ENCODE measurements at places on chromosomes 13 and 19.

DNA sequence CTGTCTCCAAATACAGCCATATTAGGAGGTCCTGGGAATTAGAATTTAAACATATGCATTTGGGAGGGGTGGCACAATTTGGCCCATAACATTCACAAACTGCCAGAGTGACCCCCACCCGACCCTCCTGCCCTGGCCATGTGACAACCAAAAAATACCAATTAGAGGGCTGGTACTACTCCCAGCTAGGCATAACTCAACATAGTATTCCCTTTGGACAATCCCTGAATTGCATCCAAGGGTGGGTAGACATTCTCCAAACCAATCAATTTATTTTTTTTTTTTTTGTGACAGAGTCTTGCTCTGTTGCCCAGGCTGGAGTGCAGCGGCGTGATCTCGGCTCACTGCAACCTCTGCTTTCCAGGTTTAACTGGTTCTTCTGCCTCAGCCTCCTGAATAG lies 29.8 kb downstream of the CLEC17A start:
- H3K27ac ChIP-seq, result no peak overlapping the region
- H3K27me3 ChIP-seq, result no peaks in the 10 kb centered on the region
- H3K36me3 ChIP-seq, result no peaks in the 10 kb centered on the region
- no peak overlapping the region for H3K4me3 ChIP-seq
- H3K4me1 ChIP-seq, result no peaks in the 10 kb centered on the region

GRCh38 chr19:28201462-28201943 lies 1011.4 kb downstream of the UQCRFS1 start:
- no peaks in the 10 kb centered on the region for H3K4me1 ChIP-seq
- no peak overlapping the region for H3K4me3 ChIP-seq
- DNase-seq, result no peak
- H3K27me3 ChIP-seq, result no peaks in the 10 kb centered on the region
- no peak overlapping the region for H3K27ac ChIP-seq
- H3K36me3 ChIP-seq, result no peaks in the 10 kb centered on the region

DNA sequence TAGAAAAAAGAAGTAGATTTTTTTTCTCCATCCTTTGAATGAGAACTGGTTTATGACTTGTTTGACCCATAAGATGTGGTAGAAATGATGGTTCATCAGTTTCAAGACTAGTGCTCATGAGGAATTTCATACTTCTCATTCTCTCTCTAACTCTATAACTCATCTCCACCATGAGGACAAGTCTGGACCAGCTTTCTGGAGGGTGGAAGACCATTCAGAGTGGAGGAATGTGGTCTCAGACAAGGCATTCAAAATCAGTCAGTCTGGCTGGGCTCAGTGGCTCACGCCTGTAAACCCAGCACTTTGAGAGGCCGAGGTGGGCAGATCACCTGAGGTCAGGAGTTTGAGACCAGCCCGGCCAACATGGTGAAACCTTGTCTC lies 3.5 kb upstream of the EID2 start:
- no peak overlapping the region for H3K4me3 ChIP-seq
- no peak overlapping the region for H3K27ac ChIP-seq
- no peaks in the 10 kb centered on the region for H3K27me3 ChIP-seq

DNA sequence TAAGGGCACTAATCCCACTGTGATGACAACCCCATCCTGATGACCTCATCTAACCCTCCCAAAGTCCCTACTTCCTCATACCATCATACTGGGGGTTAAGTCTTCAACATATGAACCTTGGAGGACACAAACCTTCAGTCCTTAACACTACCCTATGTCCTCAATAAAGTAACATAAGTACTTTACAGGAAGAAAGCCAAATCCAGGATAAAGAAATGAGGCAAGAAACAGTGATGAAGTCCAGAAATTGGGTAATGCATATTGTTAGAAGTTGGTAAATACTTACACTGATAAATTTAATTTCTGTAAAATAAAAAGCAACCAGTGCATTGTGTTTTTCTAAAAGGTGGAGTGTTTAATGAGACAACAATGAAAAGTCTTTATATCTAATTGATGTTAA lies 284.8 kb upstream of the SOX21 start:
- no peaks in the 10 kb centered on the region for H3K27me3 ChIP-seq
- no peak for DNase-seq
- no peak overlapping the region for H3K4me3 ChIP-seq

GRCh38 chr19:5131031-5131505 lies 162.2 kb downstream of the KDM4B start:
- peak overlapping the region; percentile 56 for H3K27ac ChIP-seq
- H3K36me3 ChIP-seq, result no peaks in the 10 kb centered on the region
- peaks cover 11% of the 10 kb centered on the region for H3K4me1 ChIP-seq
- DNase-seq, result no peak

DNA sequence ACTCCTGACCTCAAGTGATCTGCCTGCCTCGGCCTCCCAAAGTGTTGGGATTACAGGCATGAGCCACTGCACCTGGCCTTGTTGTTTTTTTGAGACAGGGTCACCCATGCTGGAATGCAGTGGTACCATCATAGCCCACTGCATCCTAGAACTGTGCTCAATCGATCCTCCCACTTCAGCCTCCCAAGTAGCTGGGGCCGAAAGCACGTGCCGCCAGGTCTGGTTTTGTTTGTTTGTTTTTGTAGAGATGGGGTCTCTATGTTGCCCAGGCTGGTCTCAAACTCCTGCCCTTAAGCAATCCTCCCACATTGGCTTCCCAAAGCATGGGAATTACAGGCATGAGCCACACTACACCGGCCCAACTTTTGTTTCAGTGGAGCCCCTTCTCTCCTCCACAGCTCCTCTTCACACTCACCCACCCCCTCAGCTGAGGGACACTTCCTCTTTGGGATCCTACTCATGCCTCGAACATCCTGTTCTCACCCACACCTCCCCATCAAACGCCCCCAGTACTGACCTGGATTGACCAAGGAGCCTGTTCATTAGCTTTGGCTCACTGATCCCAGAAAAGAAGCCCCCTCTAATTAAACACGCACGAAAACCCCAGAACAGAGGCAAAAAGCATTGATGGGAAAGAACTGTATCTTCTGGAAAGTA lies 12.8 kb upstream of the CERS4 start:
- H3K4me1 ChIP-seq, result no peaks in the 10 kb centered on the region
- no peak overlapping the region for H3K4me3 ChIP-seq
- H3K27me3 ChIP-seq, result no peaks in the 10 kb centered on the region

DNA sequence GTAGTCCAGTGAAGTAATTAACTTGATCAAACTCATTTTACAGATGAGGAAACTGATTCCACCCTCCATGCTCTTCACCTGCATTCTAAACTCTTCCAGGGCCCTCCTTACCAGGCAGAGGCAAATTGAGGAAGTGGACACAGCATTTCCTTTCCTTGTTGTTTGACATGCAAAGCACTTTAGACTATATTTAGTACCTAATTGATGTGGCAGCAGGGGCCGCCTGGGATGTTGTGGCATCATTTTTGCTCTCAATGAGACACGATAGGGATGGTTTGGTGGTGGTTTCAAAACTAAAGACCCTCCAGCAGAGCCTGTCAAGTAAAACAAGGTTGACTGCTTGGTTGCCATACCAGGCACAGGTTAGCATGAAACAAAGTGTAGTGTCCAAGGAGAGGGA lies 7.9 kb downstream of the SIPA1L3 start:
- no peaks in the 10 kb centered on the region for H3K27me3 ChIP-seq
- H3K27ac ChIP-seq, result peak overlapping the region; percentile 8
- no peak for DNase-seq
- no peak overlapping the region for H3K4me3 ChIP-seq
- H3K4me1 ChIP-seq, result no peaks in the 10 kb centered on the region
- H3K36me3 ChIP-seq, result no peaks in the 10 kb centered on the region

DNA sequence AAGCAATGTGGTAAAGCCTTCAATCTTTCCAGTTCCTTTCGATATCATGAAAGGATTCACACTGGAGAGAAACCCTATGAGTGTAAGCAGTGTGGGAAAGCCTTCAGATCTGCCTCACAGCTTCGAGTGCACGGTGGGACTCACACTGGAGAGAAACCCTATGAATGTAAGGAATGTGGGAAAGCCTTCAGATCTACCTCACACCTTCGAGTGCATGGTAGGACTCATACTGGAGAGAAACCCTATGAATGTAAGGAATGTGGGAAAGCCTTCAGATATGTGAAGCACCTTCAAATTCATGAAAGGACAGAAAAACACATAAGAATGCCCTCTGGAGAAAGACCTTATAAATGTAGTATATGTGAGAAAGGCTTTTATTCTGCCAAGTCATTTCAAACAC lies 15.6 kb upstream of the ZNF763 start:
- H3K27me3 ChIP-seq, result no peaks in the 10 kb centered on the region
- H3K27ac ChIP-seq, result no peak overlapping the region
- peaks cover 12% of the 10 kb centered on the region for H3K36me3 ChIP-seq
- no peak overlapping the region for H3K4me3 ChIP-seq

- H3K36me3 ChIP-seq, result no peaks in the 10 kb centered on the region
- peaks cover 9% of the 10 kb centered on the region for H3K4me1 ChIP-seq
- no peaks in the 10 kb centered on the region for H3K27me3 ChIP-seq
- DNase-seq, result no peak
- H3K27ac ChIP-seq, result no peak overlapping the region
Observed at GRCh38 chr13:44322928-44323327, 50.7 kb upstream of the SERP2 start.

DNA sequence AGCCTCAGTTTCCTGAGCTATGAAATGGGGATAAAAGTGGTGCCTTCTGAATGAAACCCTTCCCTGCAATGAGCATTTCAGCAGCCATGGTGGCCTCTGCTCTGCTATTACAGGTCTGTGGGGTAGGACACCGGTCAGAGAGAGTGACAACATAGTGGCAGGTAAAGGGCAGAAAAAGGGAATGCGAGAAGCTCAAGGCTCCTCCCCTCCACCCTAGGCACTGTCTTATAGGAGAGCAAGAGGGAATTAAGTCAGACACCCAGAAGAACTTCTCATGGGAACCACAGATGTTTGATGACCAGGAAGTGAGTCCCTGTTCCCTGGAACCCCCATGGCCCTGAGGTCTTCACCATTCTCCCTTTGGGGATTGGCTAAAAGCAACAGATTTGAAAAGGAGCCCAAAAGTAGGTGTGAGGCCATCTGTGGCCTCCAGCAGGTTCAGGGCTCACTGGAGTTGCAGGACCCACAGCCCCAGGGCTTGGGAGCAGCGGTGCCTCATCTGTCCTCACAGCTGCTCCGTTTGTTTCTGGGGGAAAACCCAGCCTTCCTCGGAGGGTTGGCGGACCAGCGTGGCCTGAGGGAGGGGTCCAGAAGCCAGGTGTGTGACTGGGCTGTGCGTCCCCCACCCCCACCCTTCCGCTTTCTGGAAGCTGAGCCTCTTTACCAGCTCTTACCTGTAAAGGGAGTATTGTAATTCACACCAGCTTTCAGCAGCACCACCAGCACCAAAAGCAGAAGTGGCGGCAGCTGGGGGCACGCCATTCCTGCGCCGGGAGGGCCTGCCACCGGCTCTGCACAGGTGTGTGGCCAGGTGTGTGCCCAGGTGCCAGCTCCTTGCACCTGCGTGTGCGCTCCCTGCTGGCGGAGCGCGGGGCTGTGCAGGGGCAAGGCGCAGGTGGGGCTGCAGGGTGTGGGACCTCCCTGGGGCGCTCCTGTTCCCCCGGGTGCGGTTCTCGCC lies 19.4 kb downstream of the IQCN start:
- no peaks in the 10 kb centered on the region for H3K36me3 ChIP-seq
- H3K27ac ChIP-seq, result peak overlapping the region; percentile 26
- DNase-seq, result no peak
- no peaks in the 10 kb centered on the region for H3K27me3 ChIP-seq

GRCh38 chr13:83216479-83217245 lies 665.6 kb downstream of the SLITRK1 start:
- H3K36me3 ChIP-seq, result no peaks in the 10 kb centered on the region
- no peak overlapping the region for H3K4me3 ChIP-seq
- no peaks in the 10 kb centered on the region for H3K27me3 ChIP-seq
- H3K4me1 ChIP-seq, result no peaks in the 10 kb centered on the region
- no peak for DNase-seq
- H3K27ac ChIP-seq, result no peak overlapping the region

GRCh38 chr13:23321535-23322241 lies 111.8 kb downstream of the SACS start:
- no peak overlapping the region for H3K27ac ChIP-seq
- no peaks in the 10 kb centered on the region for H3K4me1 ChIP-seq
- DNase-seq, result no peak
- no peaks in the 10 kb centered on the region for H3K36me3 ChIP-seq
- H3K4me3 ChIP-seq, result no peak overlapping the region
- peaks cover 2% of the 10 kb centered on the region for H3K27me3 ChIP-seq

DNA sequence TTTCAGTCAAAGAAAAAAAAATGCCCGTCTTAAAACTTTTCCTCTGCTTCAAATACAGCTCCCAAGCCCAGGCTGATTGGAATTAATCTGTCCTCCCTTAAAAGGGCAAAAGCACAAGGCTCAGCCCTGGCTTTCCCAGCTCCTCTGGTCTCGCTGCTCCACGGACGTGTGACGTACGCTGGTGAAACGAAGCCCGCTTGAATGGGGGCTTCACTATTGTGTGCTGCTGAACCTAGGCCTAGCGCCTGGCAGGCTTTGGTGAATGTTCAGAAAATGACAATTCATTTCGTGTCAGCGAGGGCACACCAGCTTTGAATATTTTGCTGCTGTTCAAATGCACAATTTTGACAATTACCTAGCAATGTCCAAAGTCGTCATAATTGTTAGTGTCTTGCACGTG lies 615 bp upstream of the ZNF135 start:
- no peaks in the 10 kb centered on the region for H3K4me1 ChIP-seq
- no peak overlapping the region for H3K27ac ChIP-seq
- H3K27me3 ChIP-seq, result no peaks in the 10 kb centered on the region
- H3K36me3 ChIP-seq, result no peaks in the 10 kb centered on the region
- no peak for DNase-seq

DNA sequence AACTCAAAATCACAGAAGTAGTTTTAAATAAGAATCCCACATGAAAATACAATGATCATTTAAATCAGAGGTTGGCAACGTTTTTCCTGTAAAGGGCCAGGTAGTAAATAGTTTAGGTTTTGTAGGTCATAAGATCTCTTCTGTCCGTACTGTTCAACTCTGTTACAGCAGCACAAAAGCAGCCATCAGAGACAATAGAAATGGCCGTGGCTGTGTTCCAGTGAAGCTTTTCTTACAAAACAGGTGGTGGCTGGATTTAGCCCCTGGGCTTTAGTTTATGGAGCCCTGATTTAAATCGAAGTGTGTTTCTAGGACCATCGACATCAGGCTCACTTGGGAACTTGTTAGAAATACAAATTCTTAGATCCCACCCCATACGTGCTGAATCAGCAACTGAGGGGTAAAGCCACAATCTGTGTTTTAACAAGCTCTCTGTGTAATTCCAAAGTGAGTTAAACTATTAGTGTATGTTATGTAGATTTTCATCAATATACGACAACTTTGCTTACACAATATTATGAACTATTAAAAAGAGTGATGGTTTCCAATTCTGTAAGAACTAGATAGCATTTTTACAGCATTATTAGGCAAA lies 54.8 kb upstream of the MIR17HG start:
- no peak for DNase-seq
- H3K4me1 ChIP-seq, result peaks cover 6% of the 10 kb centered on the region
- no peak overlapping the region for H3K27ac ChIP-seq
- peaks cover 6% of the 10 kb centered on the region for H3K27me3 ChIP-seq

DNA sequence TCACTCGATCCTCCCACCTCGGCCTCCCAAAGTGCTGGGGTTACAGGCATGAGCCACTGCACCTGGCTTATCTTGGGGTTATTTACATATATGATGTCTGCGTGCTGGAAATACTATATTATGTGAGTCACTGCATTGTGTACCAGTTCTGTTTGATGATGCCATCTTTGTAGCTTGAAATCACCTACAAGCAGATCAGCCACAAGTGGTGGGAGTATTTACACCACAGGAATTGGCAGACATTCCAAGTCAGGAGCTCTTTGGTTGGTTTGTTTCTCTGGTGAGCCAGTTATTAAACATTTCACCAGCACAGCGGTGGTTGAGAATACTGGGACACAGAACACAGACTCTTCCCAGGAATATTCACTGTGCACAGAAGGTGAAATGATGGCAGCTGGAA lies 4.5 kb upstream of the TIMM44 start:
- no peaks in the 10 kb centered on the region for H3K36me3 ChIP-seq
- H3K4me3 ChIP-seq, result no peak overlapping the region
- H3K27me3 ChIP-seq, result no peaks in the 10 kb centered on the region
- H3K4me1 ChIP-seq, result no peaks in the 10 kb centered on the region

Data from Caco-2 (cell line).